Cardiac muscle cell (in vitro differentiated cells and primary cell): ENCODE measurements at places on chromosomes 11 and 22.
A peak's percentile ranks its signal among the peaks of the same experiment; 100 is the strongest.

GRCh38 chr11:76597533-76598425 lies 72.8 kb downstream of the LRRC32 start:
- H3K27me3 ChIP-seq: no peaks in the 10 kb centered on the region
- DNase-seq: no peak
- peaks cover 15% of the 10 kb centered on the region for H3K4me1 ChIP-seq

GRCh38 chr22:29205594-29206371 lies at the start of gene EMID1:
Gene EMID1, plus strand, starts transcription at chr22:29205896. Its CDS starts 143 bp downstream, at chr22:29206039.
- no peaks in the 10 kb centered on the region for H3K27me3 ChIP-seq
- no peak within 1 kb of the TSS for H3K27ac ChIP-seq
- DNase-seq: peak; percentile 76
- no peaks in the 10 kb centered on the region for H3K4me1 ChIP-seq
- H3K4me3 ChIP-seq: peak within 1 kb of the TSS; percentile 48

- H3K27ac ChIP-seq: no peak overlapping the region
- H3K27me3 ChIP-seq: no peaks in the 10 kb centered on the region
- H3K4me3 ChIP-seq: no peak overlapping the region
- no peaks in the 10 kb centered on the region for H3K4me1 ChIP-seq
These were observed 141.2 kb downstream of the CTTN start for GRCh38 chr11:70539360-70540095.

GRCh38 chr11:86124251-86125233 lies 55.7 kb upstream of the PICALM start:
- no peak overlapping the region for H3K27ac ChIP-seq
- H3K27me3 ChIP-seq: no peaks in the 10 kb centered on the region
- H3K4me1 ChIP-seq: peaks cover 6% of the 10 kb centered on the region
- no peak for DNase-seq
- no peak overlapping the region for H3K4me3 ChIP-seq

- H3K27me3 ChIP-seq: no peaks in the 10 kb centered on the region
- H3K4me1 ChIP-seq: no peaks in the 10 kb centered on the region
- H3K4me3 ChIP-seq: no peak overlapping the region
- H3K27ac ChIP-seq: no peak overlapping the region
- DNase-seq: no peak
- H3K36me3 ChIP-seq: no peaks in the 10 kb centered on the region
These were observed 411.7 kb upstream of the KIRREL3 start for GRCh38 chr11:127412234-127412633.

DNA sequence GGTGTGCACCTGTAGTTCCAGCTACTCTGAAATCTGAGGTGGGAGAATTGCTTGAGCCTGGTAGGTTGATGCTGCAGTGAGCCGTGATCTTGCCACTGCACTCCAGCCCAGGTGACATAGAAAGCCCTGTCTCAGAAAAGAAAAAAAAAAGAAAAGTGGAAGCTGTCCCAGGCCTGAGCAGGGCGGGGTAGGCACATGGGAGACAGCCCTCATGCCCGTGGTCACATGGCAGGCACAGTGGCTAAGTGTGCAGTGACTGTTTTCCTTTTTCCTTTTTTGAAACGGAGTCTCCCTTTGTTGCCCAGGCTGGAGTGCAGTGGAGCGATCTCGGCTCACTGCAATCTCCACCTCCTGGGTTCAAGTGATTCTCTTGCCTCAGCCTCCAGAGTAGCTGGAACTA lies 7.8 kb downstream of the OTUB1 start:
- no peaks in the 10 kb centered on the region for H3K4me1 ChIP-seq
- H3K36me3 ChIP-seq: peaks cover 32% of the 10 kb centered on the region
- H3K27me3 ChIP-seq: no peaks in the 10 kb centered on the region
- no peak overlapping the region for H3K4me3 ChIP-seq

DNA sequence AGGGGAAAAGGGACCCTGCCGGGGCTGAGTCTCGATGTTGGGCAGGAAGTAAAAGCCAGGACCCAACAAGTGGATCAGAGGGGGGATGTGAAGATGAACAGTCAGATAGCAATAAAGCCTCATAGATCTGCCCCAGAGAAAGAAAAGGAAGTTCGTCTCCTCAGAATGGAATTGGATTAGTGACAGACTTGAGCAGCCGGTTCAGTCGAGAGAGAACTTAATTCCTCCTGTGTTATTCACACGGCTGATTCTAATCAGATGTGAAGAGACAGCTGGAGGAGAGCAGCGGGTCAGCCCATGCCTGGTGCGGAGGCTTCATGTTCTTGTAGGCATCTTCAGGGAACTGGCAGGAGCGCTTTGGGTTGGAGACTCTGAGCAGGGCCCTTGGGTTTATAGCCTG lies 29.3 kb upstream of the CABP7 start:
- no peak for DNase-seq
- H3K4me1 ChIP-seq: peaks cover 4% of the 10 kb centered on the region
- H3K27me3 ChIP-seq: no peaks in the 10 kb centered on the region

- peaks cover 69% of the 10 kb centered on the region for H3K36me3 ChIP-seq
- peaks cover 11% of the 10 kb centered on the region for H3K4me1 ChIP-seq
- no peak overlapping the region for H3K4me3 ChIP-seq
- DNase-seq: no peak
These were observed 132.6 kb downstream of the MICAL2 start for GRCh38 chr11:12242966-12243365.

DNA sequence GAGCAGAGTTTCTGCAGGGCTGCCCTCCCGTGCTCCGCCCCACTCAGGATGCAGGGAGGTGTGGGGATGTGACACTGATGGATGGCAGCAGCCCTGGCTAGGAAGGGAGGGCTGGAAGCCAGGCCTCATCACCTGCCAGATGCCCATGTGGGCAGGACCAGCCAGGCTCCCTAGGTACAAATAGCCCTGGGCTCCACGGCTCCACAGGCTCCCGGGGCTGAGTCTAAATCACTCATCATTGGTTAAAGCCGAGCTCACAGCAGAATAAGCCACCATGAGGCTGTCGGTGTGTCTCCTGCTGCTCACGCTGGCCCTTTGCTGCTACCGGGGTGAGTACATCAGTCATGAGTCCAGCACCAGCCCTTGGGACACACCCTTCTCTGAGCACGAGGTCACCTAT lies at the start of gene SCGB1D1:
Gene SCGB1D1, plus strand, starts transcription at position 206 of the 400 bp plus-strand sequence. Its CDS starts 69 bp downstream, at position 275.
- no peaks in the 10 kb centered on the region for H3K4me1 ChIP-seq
- no peak within 1 kb of the TSS for H3K27ac ChIP-seq
- peaks cover 2% of the 10 kb centered on the region for H3K27me3 ChIP-seq

- peaks cover 29% of the 10 kb centered on the region for H3K36me3 ChIP-seq
- peak; percentile 54 for DNase-seq
- no peaks in the 10 kb centered on the region for H3K27me3 ChIP-seq
- H3K27ac ChIP-seq: no peak overlapping the region
- H3K4me1 ChIP-seq: peaks cover 8% of the 10 kb centered on the region
- H3K4me3 ChIP-seq: no peak overlapping the region
These were observed 4.4 kb downstream of the TIMM10B start for GRCh38 chr11:6485661-6486060.

DNA sequence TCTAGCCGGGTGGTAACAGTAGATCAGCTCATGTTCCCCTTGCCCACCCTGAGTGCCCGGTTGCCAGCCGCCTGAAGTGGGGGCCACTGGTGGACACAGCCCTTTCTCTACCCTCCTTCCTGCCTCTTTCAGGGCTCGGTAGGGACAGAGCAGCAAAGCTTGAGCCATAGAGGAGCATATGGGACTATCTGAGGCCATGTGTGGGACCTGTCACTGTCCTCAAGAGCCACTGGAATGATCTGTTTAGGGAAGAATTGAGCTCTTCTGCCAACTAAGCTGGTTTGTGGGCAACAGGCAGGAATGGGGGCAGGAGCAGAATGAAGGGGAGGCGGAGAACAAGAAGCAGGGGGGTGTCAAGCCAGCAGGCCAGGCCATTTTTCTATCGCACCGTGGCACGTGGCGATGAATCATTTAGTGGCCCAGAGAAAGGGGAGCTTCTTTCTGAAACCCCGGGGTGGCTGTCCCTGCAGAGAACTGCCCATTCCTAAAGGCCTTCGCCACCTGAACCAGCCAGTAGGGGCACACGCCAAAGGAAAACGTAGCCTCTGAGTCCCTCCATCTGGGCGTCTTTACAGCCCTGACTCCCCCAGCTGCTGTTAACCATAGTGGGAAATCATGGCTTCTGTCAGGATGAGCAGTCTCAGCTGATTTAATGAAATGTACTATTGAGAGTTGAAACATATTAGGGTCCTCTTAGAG lies 8.8 kb downstream of the ASPHD2 start:
- no peaks in the 10 kb centered on the region for H3K27me3 ChIP-seq
- no peaks in the 10 kb centered on the region for H3K36me3 ChIP-seq
- no peak for DNase-seq
- no peak overlapping the region for H3K27ac ChIP-seq
- no peaks in the 10 kb centered on the region for H3K4me1 ChIP-seq
- no peak overlapping the region for H3K4me3 ChIP-seq

GRCh38 chr11:1568441-1568911 lies 3.6 kb downstream of the DUSP8 start:
- no peak overlapping the region for H3K4me3 ChIP-seq
- peaks cover 76% of the 10 kb centered on the region for H3K27me3 ChIP-seq
- no peaks in the 10 kb centered on the region for H3K36me3 ChIP-seq
- no peaks in the 10 kb centered on the region for H3K4me1 ChIP-seq
- DNase-seq: no peak

GRCh38 chr11:107778839-107779517 lies 67.1 kb upstream of the SLN start:
- H3K36me3 ChIP-seq: no peaks in the 10 kb centered on the region
- no peaks in the 10 kb centered on the region for H3K27me3 ChIP-seq
- no peak overlapping the region for H3K4me3 ChIP-seq

- DNase-seq: no peak
- no peak overlapping the region for H3K27ac ChIP-seq
- H3K4me3 ChIP-seq: no peak overlapping the region
These were observed 71.3 kb downstream of the TRMU start for GRCh38 chr22:46406791-46407190.

GRCh38 chr11:61494381-61494961 lies 14.1 kb upstream of the LRRC10B start:
- H3K4me1 ChIP-seq: peaks cover 16% of the 10 kb centered on the region
- H3K4me3 ChIP-seq: no peak overlapping the region
- no peak for DNase-seq
- H3K27me3 ChIP-seq: no peaks in the 10 kb centered on the region
- peak overlapping the region; percentile 65 for H3K27ac ChIP-seq
- H3K36me3 ChIP-seq: no peaks in the 10 kb centered on the region

DNA sequence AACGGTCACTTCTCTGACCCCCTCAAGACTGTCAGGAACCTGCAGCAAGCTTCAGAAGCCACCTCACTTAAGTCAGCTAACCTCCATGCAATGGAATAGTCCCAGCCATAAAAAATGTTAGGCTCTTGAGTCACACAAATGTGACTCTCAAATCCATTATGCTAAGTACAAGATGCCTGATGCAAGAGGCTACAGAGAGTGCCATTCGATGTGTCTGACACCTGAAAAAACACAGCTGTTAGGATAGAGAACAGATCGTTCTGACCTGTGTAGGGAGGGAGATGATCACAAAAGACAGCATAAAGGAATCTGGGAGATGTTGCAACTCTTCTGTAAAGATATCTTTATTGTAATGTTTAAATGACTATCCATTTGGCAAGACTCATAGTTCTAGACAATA lies 712.4 kb downstream of the TBC1D22A start:
- H3K27me3 ChIP-seq: no peaks in the 10 kb centered on the region
- H3K4me3 ChIP-seq: no peak overlapping the region
- H3K36me3 ChIP-seq: no peaks in the 10 kb centered on the region
- DNase-seq: no peak
- H3K4me1 ChIP-seq: no peaks in the 10 kb centered on the region
